Stimulated activated CD4-positive, alpha-beta T cell treated with anti-CD3 and anti-CD28 coated beads, Interleukin-2, amount 100 ng/mL, for 24 hours (primary cell): ENCODE measurements at places on chromosomes 3 and 15.

DNA sequence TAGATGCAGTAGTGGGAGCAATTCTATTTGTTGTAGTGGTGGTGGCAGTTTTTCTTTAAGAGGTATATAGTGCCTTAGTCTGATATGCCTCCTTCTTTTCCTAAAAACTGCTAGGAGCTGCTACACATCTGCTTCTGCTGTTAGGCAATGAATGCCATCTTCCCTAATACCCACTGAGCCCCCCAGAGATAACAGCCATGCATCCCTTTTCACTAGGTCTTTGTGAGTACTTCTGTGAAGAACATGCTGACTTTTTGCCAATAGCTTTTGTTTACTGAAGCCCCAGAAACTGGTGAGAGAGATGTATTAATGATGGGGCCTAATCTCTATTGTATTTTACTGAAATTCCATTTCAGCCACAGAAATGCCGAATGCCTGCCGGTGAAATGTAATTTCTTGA lies 92.6 kb upstream of the CHL1 start:
- DNase-seq, result no peak

- no peak for DNase-seq
Observed at GRCh38 chr3:10939556-10939955, 53.0 kb upstream of the SLC6A1 start.

GRCh38 chr3:32837789-32838188 lies 20.0 kb downstream of the TRIM71 start:
- no peak for DNase-seq

GRCh38 chr15:48388910-48389309 lies 57.7 kb downstream of the DUT start:
- no peak for DNase-seq

DNA sequence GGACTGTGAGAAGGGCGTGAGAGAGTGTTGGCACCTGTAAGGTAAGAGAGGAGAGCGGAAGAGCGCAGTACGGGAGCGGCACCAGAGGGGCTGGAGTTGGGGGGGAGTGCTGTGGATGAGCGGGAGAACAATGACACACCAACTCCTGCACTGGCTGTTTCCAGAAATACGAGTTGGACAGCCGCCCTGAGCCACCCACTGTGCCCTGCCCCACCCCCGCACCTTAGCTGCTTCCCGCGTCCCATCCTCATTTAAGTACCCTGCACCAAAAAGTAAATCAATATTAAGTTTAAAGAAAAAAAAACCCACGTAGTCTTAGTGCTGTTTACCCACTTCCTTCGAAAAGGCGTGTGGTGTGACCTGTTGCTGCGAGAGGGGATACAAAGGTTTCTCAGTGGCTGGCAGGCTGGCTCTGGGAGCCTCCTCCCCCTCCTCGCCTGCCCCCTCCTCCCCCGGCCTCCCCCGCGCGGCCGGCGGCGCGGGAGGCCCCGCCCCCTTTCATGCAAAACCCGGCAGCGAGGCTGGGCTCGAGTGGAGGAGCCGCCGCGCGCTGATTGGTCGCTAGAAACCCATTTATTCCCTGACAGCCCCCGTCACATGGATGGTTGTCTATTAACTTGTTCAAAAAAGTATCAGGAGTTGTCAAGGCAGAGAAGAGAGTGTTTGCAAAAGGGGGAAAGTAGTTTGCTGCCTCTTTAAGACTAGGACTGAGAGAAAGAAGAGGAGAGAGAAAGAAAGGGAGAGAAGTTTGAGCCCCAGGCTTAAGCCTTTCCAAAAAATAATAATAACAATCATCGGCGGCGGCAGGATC lies at the start of gene SOX2:
SOX2 (plus strand) TSS at position 601 of the 811 bp plus-strand sequence. CDS start 436 bp downstream, outside the sequence.
- DNase-seq, result peak; percentile 41

GRCh38 chr15:78461171-78461888 lies 23.3 kb downstream of the IREB2 start:
- DNase-seq, result no peak

GRCh38 chr3:9384141-9384828 lies 13.1 kb upstream of the SETD5 start:
- DNase-seq, result no peak

- DNase-seq, result no peak
Observed at GRCh38 chr3:61761694-61762430, 200.5 kb downstream of the PTPRG start.
